Epithelial cell of proximal tubule (primary cell): ENCODE measurements at places on chromosomes 7 and 10. TPM values are rescaled to one million over a fixed set of nuclear protein-coding genes. Genes with fewer than 3 reads are reported as not detected.

DNA sequence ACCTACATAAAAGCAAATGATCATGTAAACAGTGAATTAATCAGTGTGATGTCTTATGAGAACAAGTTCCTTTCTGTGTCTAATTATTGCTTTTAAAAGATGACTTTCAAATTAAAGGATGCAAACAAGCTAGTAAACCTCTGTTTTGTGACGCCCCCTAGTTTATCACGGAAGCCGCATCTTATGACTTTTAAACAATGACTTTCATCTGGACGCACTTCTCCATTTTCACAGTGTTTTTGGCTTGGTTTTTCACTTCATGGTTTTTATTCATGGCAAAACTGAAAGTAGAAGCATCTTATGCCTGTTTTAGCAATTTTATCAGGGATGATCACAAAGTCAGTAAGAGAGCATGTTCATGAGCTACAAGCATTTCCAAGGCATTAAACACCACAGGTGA, 35.0 kb downstream of the ITGA8 start:
- DNase-seq, result no peak

The NUTM2E gene
- total RNA-seq, result 0.22 TPM in 1 of 2 replicates, not detected in the other

DNA sequence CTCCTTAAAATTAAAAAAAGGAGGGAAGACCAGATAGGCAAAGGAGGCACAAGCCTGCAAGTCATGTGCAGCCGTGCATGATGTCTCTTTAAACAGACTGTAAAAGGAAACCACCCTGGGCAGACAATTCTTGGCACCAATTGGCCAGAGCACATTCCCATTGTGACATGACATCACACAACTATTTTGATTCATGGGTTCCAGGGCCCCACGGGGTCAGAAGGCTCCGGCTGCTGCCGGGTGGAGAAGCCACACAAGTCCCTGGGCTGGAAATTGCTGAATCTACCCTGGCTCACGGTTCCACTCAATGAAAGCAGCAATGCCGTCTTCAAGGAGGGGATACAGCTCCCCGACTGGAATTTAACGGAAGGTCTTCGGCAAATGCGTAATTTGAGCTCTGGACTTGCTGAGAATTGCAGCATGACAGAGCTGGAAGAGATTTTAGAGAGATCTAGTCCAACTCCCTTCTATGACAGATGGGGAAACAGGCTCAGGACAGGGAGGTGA, 140.5 kb downstream of the PRKAG2 start:
- peak; percentile 91 for DNase-seq

GRCh38 chr10:100980311-100980710, 7.0 kb downstream of the MRPL43 start:
- no peak for DNase-seq

GRCh38 chr10:132263866-132264265, 43.9 kb downstream of the STK32C start:
- DNase-seq, result no peak

GRCh38 chr10:83373671-83374070, 765.6 kb upstream of the GHITM start:
- DNase-seq, result no peak

The JCAD gene
- 3.3 and 7.3 TPM in 2 replicates for total RNA-seq

The CYP17A1 gene
- not detected in 2 replicates for total RNA-seq

GRCh38 chr7:143012409-143012808, 14.5 kb downstream of the OR9A2 start:
- no peak for DNase-seq
